ENCODE measurements at places on chromosomes 5 and 9.
A peak's percentile ranks its signal among the peaks of the same experiment; 100 is the strongest.

DNA sequence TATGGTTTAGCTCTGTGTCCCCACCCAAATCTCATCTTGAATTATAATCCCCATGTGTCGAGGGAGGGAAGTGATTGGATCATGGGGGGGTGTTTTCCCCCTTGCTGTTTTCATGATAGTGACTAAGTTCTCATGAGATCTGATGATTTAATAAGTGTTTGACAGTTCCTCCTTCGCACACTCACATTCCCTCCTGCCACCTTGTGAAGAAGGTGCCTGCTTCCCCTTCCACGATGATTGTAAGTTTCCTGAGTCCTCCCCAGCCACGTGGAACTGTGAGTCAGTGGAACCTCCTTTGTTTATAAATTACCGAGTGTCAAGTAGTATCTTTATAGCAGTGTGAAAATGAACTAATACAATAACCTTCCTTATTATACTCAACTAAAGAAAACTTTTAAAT, 24.3 kb upstream of the TEX10 start:
- no peak for DNase-seq

GRCh38 chr5:1418921-1419280, 26.3 kb downstream of the SLC6A3 start:
- no peak for DNase-seq

GRCh38 chr9:37998881-37999587, 70.0 kb downstream of the SHB start:
- DNase-seq: no peak

- DNase-seq: no peak
Observed at GRCh38 chr9:130313103-130313858, 47.7 kb downstream of the HMCN2 start.

DNA sequence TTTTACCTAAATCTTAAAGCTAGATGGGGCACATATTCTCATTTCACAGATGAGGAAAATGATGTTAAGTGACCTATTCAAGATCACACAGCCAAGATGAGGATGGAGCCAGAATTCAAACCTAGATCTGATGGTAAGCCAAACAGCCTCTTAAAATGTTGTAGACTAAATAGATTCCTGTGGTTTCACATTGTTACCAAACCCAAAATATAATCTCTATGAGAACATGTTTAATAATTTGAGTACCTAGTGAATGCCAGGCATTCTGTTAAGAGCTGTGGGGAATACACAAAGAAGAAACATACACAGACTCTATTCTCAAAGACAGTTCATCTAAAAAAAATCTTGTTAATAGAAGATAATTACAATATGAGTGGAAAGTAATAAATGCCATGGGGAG, 25.2 kb downstream of the HOMER1 start:
- DNase-seq: peak; percentile 20

DNA sequence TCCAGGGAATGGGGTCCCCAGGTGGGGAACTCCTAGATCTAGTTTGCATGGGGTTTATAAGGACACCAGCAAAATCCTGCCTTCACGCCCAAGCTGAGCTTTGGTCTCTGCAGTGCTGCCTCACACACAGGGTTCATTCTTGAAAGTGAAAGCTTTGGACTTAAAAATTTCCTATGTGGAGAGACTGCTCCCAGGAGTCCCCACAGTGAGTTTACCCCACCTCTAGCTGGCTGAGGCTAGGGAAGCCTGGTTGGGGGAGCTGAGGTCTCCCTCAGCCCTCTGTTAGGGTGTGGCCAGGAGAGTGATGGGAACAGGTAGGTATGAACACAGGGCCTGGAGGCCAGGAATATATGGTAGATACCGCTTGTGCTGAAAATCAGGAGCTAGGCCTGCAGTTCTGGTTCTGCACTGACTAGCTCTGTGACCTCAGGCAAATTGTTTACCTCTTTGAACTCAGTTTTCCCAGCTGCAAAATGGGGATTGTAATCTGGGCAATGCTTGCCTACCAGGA, 41.5 kb upstream of the LARP1 start:
- DNase-seq: no peak

DNA sequence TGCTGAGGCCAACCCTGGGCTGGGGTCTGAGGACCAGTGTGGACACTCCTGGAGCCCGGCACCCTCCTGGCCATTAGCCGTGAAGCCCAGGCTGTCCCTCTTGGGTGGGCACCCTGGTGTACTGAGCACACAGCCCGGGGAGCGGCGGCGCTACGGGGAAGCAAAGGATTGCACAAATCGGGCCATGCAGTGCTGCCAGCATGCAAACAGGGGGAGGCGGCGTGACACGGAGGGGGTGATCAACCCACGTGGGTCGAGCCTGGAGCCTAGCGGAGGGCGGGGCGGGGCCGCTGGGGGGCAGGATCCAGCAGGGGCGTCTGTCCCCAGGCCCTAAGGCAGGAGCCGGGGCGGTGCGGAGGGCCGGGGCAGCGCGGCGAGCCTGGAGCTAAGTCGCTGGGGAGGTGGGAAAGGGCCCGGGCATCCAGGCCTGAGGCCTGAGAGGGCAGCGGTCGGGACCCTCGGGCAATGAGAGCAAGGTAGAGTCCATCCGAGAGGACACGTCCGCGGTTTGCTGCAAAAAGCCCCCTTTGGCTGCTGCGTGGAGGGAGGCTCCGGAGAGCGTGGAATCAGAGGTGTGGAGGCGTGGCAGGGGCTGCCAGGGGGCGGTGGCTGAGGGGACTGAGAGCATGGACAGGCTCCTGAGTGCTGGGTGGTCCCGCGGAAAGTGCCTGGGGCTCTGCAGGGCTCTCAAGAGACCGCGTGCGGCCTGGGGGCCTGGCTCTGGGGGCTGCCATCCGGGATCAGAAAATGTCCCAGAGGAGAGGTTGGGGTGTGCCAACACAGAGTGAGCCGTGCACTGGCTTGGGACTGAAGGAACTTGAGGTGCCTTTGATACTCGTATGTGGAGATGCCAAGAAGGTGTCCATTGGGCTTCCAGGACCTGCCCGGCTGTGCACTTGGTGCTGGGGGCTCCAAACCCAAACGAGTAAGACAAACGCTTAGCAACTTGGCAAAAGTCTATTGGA, 94.2 kb downstream of the BARX1 start:
- no peak for DNase-seq

- no peak for DNase-seq
Observed at GRCh38 chr5:38608874-38609273, 52.4 kb upstream of the LIFR start.

- DNase-seq: peak; percentile 42
Observed at GRCh38 chr9:130183133-130183762, 11.0 kb downstream of the NCS1 start.

GRCh38 chr5:110441035-110441434, 285.4 kb downstream of the TMEM232 start:
- peak; percentile 37 for DNase-seq

DNA sequence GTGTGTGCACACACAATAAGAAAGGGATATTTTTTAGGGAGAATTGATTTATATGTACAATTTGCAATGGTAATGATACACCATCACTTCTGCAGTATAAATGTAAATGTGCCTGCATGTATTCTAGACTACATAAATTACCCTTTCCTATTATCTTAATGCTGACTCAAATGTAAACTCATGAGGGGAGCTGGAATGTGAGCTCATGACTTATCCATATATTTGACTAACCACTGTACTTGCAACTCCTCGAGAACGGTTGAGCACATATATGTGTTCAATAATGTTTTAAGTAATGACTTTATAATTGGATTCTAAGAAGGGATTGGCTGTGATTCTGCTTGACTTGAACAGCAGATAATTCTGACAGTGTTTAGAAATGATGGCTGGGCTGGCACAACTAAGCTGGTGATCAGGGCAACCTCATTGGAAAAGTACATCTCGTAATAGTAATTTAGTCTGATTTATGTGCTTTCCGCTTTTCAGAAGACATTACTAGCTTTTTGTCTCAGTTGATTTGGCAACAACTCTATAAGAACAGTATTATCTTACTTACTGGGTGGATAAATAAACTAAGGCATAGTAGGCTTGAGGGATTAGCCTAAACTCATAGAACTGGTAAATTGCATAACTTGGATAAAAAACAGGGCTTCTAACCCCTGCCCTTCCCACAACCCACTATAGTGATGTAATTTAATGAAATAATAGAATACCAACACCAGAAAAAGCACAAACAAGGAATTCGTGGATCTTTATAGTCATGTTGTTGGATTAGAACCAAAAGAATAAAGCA, 130.2 kb upstream of the SPEF2 start:
- no peak for DNase-seq

GRCh38 chr5:119897537-119898370, 268.4 kb downstream of the FAM170A start:
- no peak for DNase-seq

DNA sequence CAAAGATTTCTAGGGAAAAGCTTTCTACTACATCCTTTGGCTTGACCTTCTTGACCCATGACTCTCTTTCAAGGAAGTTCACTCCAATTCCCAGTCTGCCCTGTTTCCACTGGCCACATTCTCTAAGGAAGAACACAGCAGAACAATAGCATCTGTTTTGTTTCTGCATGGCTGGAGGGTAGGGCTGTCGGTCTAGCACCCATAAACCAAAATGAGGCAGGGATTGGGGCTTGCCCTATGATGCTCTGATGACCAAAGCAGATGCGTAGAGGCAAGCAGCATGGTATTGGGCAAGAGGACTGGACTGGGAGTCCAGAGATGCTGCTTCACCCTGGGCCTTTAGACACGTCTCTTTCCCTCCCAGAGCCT, 24.1 kb downstream of the GOLGA2 start:
- DNase-seq: no peak

GRCh38 chr9:102518324-102518723, 476.8 kb upstream of the CYLC2 start:
- no peak for DNase-seq

DNA sequence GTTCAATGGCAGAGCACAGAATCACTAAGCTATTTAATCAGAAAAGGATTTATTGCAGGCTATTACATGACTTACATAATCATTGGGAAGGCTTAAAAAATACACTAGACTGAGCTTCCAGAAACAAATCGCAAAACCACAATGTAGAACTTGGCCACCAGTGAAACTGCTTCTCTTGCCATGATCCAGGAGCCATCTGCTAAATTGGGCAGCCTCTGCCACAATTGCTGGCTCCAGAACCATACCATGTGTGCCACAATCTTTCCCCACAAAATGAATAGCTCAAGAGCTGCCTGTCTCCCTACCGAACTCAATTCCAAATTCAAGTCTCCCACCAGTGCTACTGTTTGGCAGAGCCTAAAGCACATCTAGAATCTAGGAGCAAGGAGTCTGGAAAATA, 9.8 kb upstream of the ERAP1 start:
- DNase-seq: no peak

DNA sequence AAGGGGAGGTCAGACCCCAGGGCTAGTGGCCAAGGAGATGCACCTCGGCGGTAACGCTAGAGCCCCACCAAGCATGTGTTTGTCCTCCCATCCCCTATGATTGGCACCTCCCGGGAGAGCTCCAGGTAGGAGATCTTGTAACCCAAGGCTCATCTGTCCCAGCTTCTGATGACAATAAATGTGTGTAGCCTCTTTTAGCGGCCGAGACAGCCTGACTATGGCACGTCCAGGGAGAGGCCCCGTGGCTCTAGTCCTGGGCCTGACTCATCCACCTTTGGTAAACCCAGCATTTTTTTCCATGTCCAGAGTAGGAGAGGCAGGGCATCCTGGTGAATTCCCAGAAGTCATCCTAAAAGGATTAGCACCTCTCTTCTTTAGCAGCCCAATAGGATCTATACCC, 39.2 kb downstream of the IRF1 start:
- DNase-seq: no peak

DNA sequence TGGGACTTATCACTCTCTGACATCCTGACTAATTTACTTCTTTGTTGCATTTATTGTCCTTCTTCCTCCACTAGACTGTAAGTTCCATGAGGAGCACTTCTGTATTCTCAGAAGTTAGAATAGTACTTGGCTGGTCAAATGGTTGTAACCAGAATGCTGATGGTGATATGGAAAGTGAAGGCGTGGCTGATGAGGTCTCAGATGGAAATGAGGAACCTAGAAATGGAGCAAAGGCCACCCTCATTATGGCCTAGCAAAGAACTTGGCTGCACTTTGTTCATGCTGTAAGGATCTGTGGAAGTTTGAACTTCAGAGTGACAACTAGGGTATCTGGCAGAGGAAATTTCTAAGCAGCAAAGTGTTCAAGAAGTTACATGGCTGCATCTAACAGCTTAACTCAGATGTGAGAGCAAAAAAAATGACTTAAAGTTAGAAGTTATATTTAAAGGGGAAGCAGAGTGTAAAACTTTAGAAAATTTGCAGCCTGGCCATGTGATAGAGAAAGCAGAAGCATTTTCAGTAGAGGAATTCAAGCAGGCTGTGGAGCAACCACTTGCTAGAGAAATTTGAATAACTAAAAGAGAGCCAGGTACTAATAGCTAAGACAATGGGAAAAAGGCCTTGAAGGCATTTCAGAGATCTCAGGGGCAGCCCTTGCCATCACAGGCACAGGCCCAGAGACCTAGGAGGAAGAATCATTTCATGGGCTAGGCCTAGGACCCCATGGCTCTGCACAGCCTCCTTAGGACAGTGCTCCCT, 14.9 kb upstream of the SLC22A5 start:
- DNase-seq: no peak

DNA sequence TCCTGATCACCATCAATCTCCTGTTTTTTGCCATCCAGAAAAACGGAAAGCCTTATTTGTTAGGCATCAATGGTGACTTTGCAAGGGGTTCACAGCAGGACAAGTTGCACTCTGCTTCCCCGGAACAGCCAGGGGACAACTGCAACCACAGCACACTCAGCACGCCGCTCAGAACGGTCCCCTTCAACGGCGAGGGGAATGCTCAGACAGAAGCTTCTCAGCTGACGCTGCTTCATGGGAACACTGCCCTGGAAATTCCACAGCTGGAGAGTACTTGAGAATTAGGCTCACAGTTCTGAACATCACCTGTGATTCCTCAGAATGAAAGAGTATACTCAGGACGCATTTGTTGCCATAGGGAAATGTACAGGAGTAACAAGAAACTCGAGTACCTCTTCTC, 40.1 kb upstream of the PLPP6 start:
- DNase-seq: no peak

GRCh38 chr9:20783057-20784038, 99.3 kb downstream of the FOCAD start:
- no peak for DNase-seq

GRCh38 chr9:105401651-105402050, 46.2 kb upstream of the FSD1L start:
- no peak for DNase-seq

DNA sequence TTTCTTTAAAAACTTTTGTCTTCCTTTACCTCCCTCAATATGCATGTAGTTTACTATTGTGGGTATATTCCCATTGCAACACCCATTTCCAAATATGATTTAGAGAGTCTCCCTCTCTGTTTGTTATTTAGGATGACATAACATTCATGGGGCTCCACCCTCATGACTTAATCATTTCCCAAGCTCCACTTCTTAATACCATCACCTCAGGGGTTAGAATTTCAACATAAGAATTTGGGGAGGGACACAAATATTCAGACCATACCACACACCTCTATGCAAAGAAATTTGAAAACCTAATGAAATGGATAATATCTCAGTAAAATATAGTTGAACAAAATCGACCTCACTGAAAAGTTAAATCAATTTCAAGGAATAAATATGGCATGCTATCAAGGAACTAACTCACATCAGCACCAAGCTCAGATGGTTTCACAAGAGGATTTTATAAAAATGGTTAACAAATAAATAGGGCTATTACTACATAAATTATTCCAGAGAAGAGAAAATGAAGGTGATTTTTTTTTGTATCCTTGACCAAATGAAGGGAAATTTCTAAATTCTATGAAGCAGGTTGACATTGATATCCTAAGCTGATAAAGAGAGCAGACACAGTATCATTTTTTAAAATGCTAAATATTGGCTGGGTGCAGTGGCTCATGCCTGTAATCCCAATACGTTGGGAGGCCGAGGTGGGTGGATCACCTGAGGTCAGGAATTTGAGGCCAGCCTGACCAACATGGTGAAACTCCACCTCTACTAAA, 20.2 kb upstream of the UBTD2 start:
- no peak for DNase-seq

GRCh38 chr5:117220730-117221129, 646.1 kb upstream of the SEMA6A start:
- DNase-seq: no peak

All from fibroblast of skin of left biceps (primary cell).